Left colon (tissue), 2 donors: ENCODE measurements at places on chromosomes 13 and 19. TPM values are rescaled to one million over a fixed set of nuclear protein-coding genes. Genes with fewer than 3 reads are reported as not detected.
A peak's percentile ranks its signal among the peaks of the same experiment; 100 is the strongest.

The ZNF98 gene
- not detected for total RNA-seq

DNA sequence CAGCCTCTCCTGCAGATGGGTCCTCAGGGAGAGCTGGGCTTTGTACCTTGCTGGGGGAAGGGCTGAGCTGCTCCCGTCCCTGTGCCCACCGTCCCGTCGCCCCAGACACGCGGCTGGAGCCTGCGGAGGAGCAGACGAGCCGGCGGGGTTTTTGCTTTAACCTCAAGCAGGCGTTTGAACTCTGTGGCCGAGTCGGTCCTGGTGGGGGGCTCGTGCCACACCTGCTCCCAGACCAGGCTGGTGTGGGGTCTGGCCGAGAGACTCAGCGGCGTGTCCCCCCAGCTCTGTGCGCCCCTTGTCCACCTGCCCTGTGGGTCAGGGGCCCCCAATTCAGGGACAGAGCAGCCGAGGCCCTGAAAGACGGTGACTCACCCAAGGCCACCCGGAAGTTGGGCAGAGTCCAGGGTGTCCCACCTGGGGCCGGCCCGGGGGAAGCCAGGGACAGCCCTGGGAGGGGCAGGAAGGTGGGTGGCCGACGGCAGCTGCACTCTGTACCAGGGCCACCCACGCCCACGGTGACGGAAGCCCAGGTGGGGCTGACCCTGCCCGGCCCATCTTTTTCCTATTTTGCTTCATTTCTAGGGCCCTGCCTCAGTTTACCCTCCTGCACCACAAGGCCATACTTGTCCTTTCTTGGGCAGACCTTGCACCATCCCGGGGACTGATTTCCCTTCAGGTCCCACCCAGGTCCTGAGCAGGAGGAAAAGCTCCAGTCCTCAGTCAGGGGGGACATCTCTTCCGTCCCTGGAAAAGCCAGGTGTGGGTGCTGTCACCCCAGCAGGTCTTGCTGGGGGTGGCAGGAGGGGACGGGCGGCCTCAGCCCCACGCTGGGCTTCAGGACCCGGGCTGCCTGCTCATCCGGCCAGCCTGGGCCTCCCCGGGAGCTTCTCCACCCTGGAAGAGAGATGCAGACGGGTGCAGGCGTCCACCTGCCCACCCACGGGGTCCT is 5.3 kb downstream of the EFNA2 start:
- DNase-seq = peak; percentile 89

The OVOL3 gene
- not detected for total RNA-seq

- no peak for DNase-seq
Observed at GRCh38 chr13:62113179-62113578, 697.5 kb upstream of the PCDH20 start.

The ADAMTSL5 gene
- total RNA-seq = 5.4 TPM

GRCh38 chr13:100899720-100900316 is 225.2 kb upstream of the TMTC4 start:
- no peak for DNase-seq

GRCh38 chr13:45325806-45326205 is 15.2 kb downstream of the TPT1 start:
- DNase-seq = no peak

DNA sequence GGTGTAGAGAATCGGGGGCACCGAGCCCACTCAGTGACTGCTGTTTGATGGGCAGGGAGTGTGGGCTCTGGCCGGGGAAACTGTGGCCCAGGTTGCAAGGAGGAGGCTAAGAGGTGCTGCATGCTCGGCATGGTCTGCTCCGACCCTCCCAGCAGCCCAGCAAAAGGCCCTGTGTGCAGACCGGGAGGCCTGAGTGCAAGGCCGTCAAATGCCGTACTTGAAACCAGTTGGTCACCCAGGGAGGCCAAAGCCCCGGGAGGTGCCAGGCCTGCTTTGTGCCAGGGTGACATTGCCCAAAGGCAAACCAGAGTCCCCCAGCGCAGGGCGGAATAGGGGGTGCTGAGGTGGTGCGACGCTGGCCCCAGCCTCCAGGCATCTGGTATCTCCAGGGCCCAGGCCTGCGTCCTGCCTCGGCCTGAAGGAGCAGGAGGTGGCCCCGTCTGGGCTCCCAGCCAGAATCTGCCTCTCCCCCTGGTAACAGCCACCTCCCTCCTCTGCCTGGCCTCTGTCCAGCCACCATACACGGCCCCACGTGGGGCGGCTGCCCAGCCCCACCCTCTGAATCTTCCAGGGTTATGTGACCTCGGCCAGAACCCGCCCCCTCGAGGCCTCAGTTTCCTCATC is 4.0 kb downstream of the PIK3R2 start:
- peak; percentile 95 for DNase-seq

- no peak for DNase-seq
Observed at GRCh38 chr13:53569453-53569852, 540.8 kb downstream of the OLFM4 start.

DNA sequence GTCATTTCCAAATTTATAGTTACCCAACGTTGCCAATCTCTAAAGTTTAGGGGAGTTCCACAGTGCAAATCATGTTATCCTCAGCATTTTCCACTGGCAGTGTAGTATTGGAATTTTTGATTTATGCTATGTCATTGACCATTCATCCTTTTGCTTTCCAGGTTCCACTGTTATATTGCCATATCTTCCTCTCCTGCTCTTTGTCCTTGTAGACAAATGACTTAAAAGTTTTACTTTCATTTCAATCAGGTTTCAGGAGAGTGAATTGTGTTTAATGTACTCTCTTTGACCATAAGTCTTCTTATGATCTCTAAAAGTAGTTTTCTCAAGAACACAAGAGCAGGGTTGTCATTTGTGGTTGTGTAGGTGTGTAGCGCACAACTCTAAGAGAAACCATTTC is 274.6 kb downstream of the COG6 start:
- no peak for DNase-seq

- DNase-seq = no peak
Observed at GRCh38 chr19:6343462-6343861, 10.1 kb upstream of the ACER1 start.

The PALM3 gene
- 0.79 TPM for total RNA-seq

GRCh38 chr13:104641309-104641708 is 1575.1 kb upstream of the SLC10A2 start:
- no peak for DNase-seq

DNA sequence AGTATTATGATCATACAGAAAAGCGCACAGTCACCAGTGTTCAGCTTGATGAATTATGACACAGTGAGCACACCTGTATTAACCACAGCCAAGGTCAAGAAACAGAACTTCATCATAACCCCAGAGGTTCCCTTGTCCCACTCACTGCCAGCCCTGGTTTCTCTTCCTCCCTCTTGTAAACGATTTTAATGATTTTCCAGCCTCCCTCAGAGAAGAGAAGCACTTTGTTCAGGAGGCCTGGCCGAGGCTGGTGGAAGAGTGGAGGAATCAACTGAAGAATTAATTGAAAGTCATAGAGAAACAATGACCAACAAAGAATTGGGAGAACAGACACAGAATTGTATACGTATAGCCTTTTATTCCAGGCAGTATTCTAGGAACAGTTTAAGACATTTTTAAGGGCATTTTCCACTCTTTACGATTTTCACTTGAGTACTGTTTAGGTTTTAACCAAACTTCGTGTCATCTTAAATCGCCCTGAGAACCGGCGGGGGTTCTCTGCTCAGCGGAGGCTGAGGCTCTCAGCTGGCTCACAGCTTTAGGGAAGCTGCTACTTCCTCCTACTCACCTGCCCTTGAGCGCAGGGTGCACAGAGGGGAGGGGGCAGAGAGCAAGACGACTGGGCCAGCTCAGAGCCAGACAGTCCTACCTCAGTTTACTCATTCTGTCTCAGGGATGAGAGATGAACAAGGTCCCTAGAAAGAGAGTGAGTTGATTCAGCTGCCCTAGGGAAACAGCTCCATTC is 108.6 kb downstream of the AKAP11 start:
- DNase-seq = no peak

DNA sequence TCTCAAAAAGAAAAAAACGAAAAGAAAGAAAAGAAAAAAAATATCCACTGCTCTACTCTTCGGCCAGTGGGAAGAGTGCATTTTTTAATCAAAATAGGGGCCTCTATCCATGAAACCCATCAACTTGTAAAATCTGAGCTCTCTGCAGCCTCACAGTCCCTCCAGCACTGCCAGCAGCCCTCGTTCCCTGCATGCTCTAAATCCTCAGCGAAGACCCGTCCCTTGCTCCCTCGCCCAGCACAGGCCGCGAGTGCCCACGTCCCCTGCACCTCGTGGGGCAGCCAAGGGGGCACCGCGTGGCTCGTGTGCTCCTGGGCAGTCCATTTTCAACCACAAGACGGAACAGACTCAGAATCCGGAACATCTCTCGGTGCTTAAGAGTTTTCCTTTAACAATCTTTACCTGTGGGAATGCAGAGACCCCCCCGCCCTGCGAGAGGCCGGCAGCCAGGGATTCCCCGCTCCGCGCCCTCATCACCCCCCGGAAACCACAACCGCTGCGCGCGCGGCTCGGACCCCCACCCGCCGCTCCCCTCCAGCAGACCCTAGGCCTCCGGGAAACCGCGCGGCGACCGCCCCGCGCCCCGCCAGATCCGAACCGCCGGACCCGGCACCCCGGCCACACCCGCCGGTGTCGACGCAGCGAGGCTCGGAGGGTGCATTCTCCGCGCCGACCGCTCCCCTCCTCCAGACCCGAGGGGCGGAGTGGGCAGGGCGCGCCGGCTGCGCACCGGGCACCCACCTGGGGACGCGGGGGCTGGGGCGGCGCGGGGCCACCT is 638 bp downstream of the ANKRD27 start:
- DNase-seq = no peak

DNA sequence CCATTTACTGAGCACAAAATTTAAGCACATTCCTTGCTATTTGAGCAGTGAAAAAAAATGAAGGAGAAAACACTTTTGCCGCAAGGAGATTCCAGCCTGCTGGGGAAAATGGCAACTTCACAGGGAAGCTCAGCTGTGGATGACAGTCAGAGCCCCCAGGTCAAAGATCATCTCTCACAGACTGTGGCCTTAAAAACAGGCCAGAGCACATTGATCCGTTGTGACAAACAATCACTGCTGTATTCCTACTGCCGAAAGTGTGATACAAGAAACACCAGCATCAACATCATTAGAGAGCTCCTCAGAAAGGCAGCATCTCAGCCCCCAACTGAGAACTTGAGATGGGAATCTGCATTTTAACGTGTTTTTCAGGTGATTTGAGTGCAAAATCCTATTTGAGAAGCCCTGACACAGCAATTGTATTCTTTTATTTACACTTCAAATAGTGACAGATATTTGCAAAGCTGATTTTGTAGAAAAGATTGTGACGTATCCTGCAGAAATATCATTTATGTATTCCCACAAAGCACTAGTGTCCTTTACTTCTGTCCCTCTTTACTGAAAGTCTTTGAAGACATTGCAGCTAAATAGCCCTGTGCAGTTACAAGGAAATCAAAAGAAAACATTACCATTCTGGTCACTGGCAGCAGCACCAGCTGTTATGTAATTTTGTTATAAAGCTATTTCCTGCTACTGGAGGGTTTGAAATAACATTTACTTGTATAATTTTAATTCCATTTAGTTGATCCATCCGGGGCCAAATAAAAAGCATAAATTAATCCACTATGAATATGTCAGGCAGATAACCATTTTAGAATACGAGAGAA is 652.0 kb downstream of the LIG4 start:
- DNase-seq = no peak

DNA sequence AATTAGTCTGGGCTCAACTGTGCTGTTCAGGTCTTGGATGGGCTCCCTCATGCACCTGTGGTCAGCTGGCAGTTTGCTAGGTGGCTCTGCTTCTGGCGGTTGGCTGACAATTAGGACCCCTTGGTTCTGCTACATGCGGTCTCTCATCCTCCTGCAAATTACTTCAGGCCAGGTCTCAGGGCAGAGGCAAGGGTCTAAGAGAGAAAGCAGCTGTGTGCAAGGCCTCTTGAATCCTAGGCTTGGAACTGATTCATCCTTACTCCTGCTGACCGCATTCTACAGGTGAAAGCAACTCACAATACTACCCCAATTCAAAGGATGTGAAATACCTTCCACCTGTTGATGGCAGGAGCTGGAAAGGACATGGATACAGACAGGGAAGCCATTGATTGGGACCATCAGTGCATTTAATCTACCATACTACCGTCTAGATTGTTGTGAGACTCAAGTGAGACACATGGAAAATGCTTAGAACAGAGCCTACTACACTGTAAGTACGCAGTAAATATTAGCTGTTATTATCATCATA is 19.1 kb downstream of the CBY2 start:
- no peak for DNase-seq

- no peak for DNase-seq
Observed at GRCh38 chr13:59479629-59480028, 684.1 kb downstream of the DIAPH3 start.

- DNase-seq = no peak
Observed at GRCh38 chr13:48411841-48412531, 927 bp downstream of the LPAR6 start.

- no peak for DNase-seq
Observed at GRCh38 chr13:91805605-91806004, 407.2 kb downstream of the GPC5 start.

The NLRP5 gene
- total RNA-seq = not detected

- DNase-seq = no peak
Observed at GRCh38 chr13:50353651-50354415, 338.6 kb downstream of the KCNRG start.

The CNN1 gene
- total RNA-seq = 254 TPM

DNA sequence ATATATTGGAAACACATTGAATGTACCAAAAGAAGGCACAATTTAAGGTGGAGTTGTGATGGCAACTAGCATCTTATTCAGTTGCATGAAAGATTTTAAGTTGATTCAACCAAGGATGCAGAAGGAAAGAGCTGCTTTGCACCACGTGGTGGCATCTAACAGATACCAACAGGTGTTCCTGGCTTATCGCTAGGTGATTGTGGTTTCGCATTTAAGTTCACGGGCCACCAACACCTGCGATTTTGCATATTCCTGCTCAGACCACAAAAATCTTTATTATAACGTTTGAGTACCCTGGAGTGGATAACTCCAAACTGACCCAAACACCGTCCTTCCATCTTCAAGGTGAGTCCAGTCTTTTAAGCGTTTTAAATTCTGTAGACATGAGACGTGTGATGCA is 45.3 kb downstream of the RGCC start:
- peak; percentile 38 for DNase-seq

- DNase-seq = peak; percentile 49
Observed at GRCh38 chr19:18940769-18941627, at the start of gene HOMER3. Gene HOMER3, minus strand, starts transcription at chr19:18941217. Its CDS starts 2,235 bp downstream, at chr19:18938982.

DNA sequence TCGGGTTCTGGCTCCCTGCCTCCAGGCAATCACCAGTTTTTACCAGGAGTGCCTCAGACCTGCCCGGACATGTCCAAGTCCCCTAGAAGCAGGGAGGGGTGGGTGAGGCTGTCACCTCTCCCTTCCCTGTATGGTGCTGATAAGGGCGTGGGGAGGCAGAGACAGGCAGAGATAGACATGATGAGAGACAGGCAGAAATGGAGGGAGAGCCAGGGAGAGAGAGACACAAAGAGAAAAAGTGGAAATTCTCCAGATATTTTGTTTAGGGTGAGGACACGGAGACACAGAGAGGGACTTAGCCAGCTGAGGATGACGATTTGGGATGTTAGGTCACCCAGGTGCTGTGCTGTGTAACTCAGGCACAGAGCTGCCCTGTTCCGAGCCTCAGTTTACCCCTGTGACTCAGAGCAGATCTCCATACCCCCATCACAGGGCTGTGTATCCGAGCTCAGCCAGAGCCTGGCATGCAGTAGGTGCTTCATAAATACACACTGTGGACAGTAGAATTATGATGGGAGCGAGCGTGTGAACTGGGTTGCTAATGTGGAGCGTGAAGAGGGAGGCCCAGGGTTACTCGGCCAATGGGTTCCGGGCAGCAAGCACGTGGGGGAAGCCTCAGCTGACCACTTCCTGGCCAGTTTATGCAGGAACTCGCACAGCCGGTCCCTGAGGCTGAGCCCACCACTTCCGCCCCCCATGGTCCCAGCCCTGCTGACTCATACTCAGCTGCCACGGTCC is 11.9 kb upstream of the GDF15 start:
- peak; percentile 93 for DNase-seq
